Activated T-helper 17 cell treated with anti-CD3 and anti-CD28 coated beads, Interleukin-2, amount 50 U/mL, for 72 hours (primary cell): ENCODE measurements at places on chromosomes 12 and 14.
A peak's percentile ranks its signal among the peaks of the same experiment; 100 is the strongest.

GRCh38 chr14:28102001-28102400, 664.6 kb upstream of the FOXG1 start:
- no peak for ATAC-seq

- ATAC-seq, result no peak
Observed at GRCh38 chr12:20778969-20779368, 31.5 kb upstream of the SLCO1B3 start.

GRCh38 chr12:122117979-122118378, 39.4 kb downstream of the MLXIP start:
- no peak for ATAC-seq

- ATAC-seq, result no peak
Observed at GRCh38 chr12:96248136-96248931, 54.2 kb downstream of the ELK3 start.

DNA sequence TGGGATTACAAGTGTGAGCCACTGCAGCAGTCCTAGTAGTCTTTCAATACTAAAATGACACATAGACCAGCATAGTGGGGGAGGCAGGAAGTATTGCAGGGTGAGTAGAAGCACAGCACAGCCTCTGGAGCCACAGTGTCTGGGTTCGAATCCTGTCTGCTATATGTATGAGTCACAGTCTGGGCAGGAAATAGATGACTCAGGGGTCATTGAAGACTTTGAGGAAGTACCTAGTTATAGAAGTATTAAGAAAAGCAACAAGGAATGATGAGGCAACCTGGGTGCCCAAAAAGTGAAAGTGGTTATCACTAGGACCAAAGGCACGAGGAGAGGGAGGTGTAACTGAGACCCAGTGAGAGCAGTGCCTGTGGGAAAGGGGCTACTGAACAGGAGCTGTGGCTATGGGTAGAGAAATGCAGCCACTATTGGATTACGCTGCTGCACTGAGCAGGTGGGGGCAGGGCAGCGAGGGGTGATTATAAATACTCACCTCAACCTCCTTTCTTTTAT, 124.0 kb downstream of the PDE3A start:
- ATAC-seq, result peak; percentile 95

DNA sequence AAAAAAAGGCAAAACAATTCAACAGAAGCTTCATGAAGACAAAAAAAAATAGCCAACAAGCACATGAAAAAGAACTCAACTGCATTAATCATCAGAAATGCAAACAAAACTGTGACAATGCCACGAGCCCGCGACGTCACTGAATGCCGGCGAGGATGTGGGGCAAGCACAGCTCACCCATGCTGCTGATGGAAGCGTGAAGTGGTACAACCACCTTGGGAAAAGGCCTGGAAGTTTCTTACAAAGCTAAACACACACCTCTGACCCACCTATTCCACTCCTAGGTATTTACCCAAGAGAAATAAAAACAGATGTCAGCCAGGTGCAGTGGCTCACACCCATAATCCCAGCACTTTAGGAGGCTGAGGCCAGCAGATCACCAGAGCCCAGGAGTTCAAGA, 10.5 kb downstream of the BTBD6 start:
- no peak for ATAC-seq

GRCh38 chr12:101299346-101299745, 19.4 kb downstream of the UTP20 start:
- ATAC-seq, result no peak

DNA sequence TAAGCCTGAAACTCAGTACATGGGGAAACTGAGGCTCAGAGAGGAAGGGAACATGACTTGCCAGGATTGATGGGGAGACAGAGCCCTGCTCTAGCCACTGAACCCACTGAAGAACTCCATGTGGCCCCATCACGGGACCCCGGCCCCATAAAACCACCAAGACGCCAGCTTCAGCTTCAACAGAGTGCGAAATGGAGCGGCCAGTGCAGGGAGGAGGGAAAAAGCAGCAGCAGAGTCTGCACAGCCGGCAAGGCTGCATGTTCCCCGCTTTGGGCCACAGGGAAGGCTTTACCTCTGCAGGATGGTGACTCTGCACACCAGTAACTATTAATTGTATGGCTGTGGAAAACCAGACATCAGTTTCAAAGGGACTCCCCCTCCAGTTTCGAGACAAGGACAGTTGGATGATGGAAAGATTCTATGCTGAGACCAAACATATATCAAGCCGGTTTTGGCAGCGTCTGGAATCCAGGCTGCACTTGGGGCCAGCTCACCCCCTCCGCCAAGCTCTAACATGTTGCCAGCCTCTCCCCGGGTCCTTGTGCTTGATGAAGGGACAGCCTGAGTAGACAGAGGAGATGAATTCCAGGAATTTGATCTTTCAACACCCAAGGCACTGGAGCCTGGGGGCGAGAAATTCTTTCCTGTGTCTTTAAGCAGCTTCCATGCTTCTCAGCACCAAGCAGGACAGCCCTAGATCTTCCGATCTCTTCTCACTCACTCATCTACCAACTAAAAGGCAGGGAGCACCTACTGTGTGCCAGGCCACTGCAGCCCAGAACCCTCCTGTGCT, 55.7 kb upstream of the BCL11B start:
- no peak for ATAC-seq

- ATAC-seq, result peak; percentile 20
Observed at GRCh38 chr12:28223858-28224257, 33.6 kb downstream of the CCDC91 start.

GRCh38 chr12:101889211-101889752, 11.9 kb downstream of the DRAM1 start:
- ATAC-seq, result no peak

GRCh38 chr12:9829982-9830381, 2.7 kb downstream of the KLRF1 start:
- no peak for ATAC-seq

GRCh38 chr14:90368946-90369721, 27.7 kb upstream of the CALM1 start:
- ATAC-seq, result peak; percentile 66

DNA sequence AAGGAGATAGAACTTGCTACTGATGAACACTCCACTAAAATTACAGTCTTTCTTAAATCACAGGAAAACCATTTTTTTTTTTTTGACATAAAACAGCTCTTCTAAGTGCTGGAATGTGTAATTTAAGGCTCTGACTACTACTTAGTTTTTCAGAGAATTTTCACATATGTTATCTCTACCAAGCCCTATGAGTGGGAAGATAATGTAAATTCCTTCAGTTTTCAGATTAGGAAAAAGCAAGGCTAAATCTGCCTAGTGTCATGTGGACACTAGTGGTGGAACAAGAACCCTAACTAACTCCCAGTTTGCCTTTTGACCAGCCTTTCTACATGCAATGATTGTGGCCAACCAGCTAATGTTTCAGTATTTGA, 37.3 kb upstream of the CSRP2 start:
- ATAC-seq, result no peak

DNA sequence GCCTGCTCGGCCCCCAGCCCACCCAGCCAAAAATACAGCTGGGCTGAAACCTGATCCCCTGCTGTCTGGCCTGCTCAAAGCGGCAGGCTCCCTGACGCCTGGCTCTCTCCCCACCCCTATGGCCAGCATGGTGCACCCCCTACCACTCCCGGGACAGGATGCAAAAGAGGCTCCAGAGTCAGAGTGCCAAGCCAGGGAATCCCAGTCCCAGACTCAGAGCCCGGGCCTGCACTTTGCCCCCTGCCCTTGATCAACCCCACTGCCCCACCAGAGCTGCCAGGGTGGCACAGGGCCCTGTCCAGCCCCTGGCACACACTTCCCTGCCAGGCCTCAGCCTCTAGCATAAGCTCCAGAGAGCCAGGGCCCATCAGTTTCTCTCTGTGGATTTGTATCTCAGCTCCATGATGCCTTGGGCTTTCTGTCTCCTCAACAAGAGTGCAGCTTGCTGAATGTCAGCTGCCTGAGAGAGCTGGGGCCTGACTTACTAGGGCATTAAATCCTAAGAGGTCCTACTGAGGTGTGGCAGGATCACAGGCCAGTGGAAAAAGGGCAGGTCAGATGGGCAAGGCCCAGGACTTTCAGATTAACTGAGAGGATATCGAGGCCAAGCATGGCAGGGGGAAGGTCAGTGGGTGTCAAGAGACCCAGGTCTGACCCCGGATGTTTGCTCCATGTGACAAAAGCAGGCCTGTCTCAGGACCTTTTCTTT, 13.9 kb downstream of the ACVRL1 start:
- ATAC-seq, result no peak

DNA sequence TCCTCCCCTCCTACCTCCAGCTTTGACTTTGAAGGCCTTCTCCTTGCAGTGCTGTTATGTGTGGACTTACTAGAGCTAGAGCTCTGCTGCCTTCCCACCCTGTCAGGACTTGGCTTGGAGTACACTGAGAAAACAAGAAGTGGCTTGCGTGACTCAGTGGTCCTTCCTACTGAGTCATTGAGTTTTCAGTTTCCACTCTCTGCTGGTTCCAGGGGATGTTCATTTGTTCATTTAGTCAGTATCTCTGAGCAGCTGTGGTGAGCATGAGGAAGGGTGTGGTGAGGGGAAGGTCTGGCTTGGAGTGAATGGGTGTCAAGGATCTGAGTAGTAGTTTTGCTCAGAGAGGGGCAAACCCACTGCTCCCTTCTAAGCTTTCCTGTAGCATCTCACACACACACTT, 17.2 kb upstream of the ELK3 start:
- peak; percentile 98 for ATAC-seq

- no peak for ATAC-seq
Observed at GRCh38 chr14:67705211-67705610, 3.5 kb downstream of the RDH12 start.

DNA sequence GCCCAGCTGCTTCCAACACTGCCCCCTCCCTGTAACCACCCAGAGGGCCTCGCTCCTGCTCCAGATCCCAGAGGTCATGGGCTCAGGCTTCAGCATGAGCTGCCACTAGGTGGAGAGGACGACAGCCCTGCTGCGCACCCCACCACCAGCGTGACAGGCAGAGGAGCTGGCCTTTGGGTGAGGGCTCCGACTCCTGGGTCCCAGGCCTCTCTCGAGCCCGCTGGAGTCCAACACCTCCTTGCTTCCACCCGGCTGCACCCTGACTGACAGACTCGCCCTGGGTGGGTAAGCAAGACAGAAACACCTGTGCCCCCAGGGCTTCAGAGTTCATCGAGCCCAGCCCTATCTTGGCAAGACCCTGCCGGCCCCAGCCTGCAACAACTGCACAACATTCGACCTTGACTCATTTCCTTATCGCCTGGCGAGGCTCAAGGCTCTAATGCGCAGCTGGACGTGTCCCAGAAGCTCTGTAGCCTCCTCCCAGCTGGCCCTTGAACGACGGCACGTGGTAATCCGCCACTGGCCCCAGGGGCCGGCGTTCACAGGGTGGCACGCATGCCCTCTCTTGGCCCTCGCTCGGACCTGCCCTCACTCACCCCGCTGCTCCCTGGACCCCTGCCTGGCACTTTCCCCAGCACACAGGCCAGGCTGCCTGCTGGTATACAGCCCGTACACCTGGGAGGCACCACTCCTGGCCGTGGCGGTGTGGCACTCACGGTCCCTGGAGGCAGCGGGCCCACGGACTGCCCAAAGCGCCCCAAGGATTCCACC, 28.0 kb downstream of the VPS37B start:
- no peak for ATAC-seq

DNA sequence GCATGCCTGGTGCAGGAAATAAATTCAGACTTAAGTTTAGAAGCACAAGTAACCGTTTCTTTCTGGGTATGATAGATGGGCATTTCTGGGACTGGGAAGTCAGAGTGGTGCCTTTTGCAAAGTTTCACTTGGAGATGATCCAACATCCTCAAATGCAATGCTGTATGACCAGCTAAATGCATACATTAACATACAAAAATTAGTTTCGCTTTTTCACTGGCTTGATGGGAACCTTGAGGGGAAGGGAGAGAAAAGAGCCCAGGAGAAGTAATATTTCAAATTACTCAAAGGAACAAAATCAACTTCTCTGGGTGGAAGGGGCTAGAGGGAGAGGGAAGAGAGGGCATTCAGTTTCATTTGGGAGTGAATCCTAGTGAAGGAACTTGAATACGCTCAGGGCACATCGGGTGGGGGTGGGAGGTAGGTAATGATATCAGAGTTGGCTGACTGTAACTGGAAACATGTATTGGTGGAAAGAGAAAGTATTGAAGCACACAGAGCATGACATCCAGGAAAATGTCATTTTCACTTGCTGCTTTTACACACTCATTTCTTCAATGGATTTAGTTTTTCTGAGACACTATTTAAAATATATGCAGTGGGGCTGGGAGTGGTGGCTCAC, 175.5 kb downstream of the PTPRO start:
- no peak for ATAC-seq

GRCh38 chr14:87055007-87055406, 938.0 kb downstream of the GALC start:
- ATAC-seq, result no peak

DNA sequence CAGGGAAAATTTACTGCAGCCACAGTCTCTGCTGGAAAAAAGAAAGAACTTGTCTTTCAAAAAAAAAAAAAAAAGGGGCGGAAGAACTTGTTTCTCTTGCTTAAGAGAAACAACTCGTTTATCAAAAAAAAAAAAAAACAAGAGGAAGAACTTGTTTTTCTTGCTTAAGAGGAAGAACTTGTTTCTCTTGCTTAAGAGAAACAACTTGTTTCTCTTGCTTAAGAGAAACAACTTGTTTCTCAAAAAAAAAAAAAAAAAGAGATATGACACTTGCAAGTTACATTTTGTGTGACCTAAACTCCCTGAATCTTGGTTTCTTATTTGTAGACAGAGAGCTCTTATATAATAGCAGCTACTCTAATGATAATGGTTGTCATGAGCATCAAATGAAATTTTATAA, 44.7 kb upstream of the USP15 start:
- no peak for ATAC-seq

DNA sequence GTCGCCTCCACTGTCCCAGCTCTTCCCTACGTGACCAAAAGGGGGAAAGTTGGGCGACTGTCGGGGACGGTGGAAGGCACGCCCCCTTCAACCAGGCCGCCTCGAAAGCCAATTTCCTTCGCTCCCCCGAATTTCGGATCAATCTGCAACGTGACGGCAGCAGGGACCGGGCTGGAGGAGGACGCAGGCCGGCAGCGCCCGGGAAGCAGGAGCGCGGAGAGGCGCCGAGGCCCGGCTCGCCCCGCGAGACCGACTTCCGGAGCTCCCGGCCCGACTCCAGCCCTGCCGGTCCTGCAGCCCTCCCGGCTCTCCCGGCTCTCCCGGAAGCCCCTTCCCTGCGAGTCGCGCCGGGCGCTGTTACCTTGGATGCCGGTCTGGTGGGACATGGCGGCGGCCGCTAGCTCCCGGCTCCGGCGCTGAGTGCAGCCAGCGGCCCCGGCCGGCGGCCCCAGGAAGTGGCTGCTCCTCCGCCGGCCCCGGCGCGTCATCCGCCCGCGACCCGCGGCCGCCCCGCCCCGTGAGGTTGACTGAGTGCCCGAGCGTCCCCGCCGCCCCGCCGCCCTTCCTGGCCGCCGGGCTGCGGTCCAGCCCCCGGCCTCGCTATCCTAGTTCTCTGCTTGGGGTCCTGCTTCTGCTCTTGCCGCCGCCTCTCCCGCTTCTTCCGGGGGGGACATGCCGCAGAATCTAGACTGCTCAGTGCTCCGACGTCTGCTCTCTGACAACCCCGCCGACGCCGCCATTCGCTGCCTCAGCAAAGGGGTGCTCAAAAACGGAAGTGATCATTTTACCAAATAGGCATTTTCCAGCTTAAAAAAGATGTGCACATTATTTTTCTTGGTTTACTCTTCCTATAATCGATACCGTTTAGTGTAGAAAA, at the start of gene TWF1:
Gene TWF1 (minus strand): TSS at position 458 of the 877 bp plus-strand sequence. CDS start 72 bp downstream, at position 386.
- ATAC-seq, result peak; percentile 98

- ATAC-seq, result no peak
Observed at GRCh38 chr12:72271451-72272090, 599 bp upstream of the TRHDE start.
